ENCODE measurements at places on chromosomes 16 and 17. TPM values are rescaled to one million over a fixed set of nuclear protein-coding genes. Genes with fewer than 3 reads are reported as not detected.

DNA sequence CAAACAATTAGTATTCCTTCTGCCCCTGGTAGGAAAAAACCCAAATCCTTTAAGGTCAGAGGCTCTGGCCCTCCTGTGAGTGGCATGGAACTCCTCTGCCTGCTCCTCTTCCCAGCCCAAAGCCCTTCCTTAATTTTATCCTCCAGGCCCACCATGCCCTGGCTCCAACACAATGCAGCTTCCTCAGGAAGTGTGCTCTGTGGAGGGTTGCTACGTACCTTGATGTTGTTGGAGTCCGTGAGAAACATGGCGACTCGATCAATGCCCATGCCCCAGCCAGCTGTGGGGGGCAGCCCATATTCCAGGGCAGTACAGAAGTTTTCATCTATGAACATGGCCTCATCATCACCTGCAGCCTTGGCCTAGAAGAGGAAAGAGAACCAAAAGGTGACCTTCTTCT lies 5.3 kb upstream of the ADAT1 start:
- no peak for DNase-seq

GRCh38 chr17:77792626-77793025 lies 165.9 kb upstream of the TNRC6C start:
- no peak for DNase-seq

DNA sequence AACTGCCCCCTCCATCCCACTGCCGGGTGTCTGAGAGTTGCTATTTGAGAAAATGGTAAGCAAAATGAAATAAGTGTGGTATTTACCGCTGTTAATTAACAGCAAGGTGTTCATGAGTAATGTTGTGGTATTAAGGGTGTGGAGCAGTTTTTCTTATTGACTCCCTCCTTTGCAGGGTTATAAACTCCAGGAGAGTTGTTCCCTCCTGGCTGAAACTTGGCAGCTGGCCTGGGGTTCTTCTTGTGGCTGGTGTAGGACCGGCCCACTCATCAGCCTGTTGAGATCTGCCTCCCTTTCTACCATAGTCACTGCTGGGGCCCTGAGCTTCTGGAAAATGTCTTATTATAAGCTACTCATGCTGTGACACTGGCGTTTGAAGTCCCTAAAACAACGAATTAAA lies 128.6 kb downstream of the SOX9 start:
- no peak for DNase-seq

- no peak for DNase-seq
Observed at GRCh38 chr17:7183433-7184090, 4.4 kb upstream of the ASGR1 start.

DNA sequence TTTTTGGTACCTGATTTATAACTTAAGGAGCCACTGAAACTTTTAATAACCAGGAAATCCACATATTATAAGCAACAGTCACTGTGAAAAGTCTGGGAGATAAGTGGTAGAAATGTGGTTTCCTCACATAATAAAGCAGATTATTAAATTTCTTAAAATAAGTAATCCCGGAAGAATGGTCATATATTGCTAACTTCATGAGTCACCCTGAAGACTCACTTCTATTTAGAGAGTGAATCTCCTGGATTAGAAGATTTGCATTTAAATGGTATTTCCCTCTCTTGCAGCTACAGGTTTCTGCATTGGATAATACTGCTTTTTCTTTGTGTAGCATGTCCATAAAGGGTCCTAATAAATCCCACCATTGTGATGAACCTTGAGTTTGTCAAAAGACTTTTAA lies 1286.8 kb upstream of the CDH8 start:
- no peak for DNase-seq

TMEM238L gene
- not detected for total RNA-seq

ZNF174 gene
- 6.9 TPM for total RNA-seq

SHISA6 gene
- not detected for total RNA-seq

CSH2 gene
- not detected for total RNA-seq
